A673 (cell line): ENCODE measurements at places on chromosomes 3 and 15. TPM values are rescaled to one million over a fixed set of nuclear protein-coding genes. Genes with fewer than 3 reads are reported as not detected.
A peak's percentile ranks its signal among the peaks of the same experiment; 100 is the strongest.

The CNTN3 gene
- total RNA-seq, result 1.7 and 2.6 TPM in 2 replicates

GRCh38 chr3:118863731-118864322 lies 170.8 kb downstream of the IGSF11 start:
- H3K27me3 ChIP-seq, result no peaks in the 10 kb centered on the region
- H3K27ac ChIP-seq, result no peak overlapping the region
- no peak overlapping the region for H3K4me3 ChIP-seq
- H3K4me1 ChIP-seq, result no peaks in the 10 kb centered on the region
- DNase-seq, result peak; percentile 4
- no peaks in the 10 kb centered on the region for H3K36me3 ChIP-seq

DNA sequence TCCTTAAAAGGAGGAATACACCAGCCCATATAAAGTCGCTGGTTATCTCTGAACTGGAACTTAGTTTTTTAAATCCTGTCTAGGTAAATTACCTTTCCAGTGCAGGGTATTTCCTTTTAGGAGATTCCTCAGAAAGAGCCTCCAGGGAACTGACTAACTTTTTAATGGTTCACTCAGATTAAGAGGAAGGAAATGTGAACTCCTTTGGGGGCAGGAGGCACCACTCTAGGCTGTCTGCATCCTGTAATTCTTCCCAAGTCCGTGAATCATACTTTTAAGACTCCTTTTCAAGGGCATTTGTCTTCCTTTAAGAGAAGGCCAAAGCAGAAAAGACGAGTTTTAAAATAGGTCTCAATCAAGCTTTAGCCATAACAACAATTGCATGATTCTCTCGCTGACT lies 871.2 kb upstream of the NR2F2 start:
- H3K4me3 ChIP-seq, result no peak overlapping the region
- no peak overlapping the region for H3K27ac ChIP-seq
- H3K36me3 ChIP-seq, result no peaks in the 10 kb centered on the region
- DNase-seq, result peak; percentile 64
- H3K27me3 ChIP-seq, result no peaks in the 10 kb centered on the region
- H3K4me1 ChIP-seq, result peaks cover 11% of the 10 kb centered on the region

DNA sequence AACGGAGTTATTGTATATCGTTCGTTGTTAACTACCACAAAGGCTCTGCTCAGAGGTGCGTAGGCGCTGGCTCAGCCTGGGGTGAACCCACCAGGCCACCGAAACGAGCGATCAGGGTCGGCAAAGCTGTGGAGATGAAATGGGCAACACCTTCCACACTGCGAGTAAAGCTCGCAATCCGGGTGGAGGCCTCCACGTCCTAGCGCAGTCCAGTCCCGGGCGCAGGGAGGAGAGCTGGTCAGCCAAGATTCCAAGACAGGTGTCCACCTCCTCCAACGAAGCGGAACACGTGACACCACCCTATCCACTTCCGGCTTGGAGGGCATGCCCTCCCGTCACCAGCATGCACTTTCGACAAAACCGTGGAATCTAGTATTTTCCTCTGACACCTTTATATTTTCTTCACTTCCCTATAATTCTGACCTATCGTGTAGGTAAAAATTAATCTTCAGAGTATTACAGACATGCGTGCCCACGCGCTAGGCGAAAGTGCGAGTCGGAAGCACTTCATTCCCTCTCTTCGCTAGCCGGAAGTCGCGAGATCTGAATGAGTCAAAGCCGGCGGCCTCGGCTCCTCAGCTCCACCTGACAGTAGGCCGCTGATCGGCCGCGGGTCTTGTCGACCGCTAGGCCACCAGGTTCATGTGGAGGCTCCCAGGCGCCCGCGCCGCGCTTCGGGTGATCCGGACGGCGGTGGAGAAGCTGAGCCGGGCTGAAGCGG lies at the start of gene PDE12:
TSS of gene PDE12 (plus strand) at position 537 of the 721 bp plus-strand sequence. CDS start at position 643, 106 bp downstream.
- H3K27me3 ChIP-seq, result no peaks in the 10 kb centered on the region
- no peaks in the 10 kb centered on the region for H3K36me3 ChIP-seq
- DNase-seq, result peak; percentile 80
- peak within 1 kb of the TSS; percentile 78 for H3K4me3 ChIP-seq
- peak within 1 kb of the TSS; percentile 91 for H3K27ac ChIP-seq
